Activated CD8-positive, alpha-beta T cell treated with anti-CD3 and anti-CD28 coated beads for 36 hours (primary cell): ENCODE measurements at places on chromosomes 11 and 22. TPM values are rescaled to one million over a fixed set of nuclear protein-coding genes. Genes with fewer than 3 reads are reported as not detected.

The TMPRSS6 gene
- 12.4 TPM for total RNA-seq

- peak; percentile 95 for DNase-seq
These were observed at the start of gene TESMIN for GRCh38 chr11:68751331-68751856. Gene TESMIN, minus strand, starts transcription at chr11:68751520. Its CDS starts 860 bp downstream, at chr11:68750660.

DNA sequence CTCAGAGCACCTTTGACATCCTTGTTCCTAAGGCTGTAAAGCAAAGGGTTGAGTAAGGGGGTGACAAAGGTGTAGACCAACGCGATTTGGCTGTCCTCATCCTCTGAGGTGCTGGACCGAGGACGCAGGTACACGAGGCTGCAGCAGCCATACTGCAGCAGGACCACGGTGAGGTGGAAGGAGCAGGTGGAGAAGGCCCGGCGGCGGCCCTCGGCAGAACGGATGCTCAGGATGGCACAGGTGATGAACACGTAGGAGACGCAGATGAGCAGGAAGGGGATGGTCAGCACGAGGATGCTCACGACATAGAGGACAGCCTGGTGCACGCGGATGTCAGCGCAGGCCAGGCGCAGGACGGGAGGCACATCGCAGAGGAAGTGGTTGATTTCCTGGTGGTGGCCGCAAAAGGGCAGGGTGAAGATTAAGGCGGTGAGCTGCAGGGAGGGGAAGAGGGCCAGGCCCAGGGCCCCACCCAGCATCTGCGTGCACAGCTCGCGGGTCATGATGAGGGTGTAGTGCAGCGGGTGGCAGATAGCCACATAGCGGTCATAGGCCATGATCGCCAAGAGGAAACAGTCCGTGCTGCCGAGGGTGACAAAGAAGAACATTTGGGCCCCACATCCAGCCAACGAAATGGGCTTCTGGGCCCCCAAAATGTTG lies 632 bp downstream of the OR10Q1 start:
- no peak for DNase-seq

- DNase-seq, result peak; percentile 72
These were observed 30.9 kb upstream of the PARVB start for GRCh38 chr22:43993072-43993760.

GRCh38 chr11:128865490-128865889 lies 1.6 kb downstream of the KCNJ1 start:
- no peak for DNase-seq

GRCh38 chr22:19174106-19175025 lies 4.2 kb downstream of the SLC25A1 start:
- no peak for DNase-seq

DNA sequence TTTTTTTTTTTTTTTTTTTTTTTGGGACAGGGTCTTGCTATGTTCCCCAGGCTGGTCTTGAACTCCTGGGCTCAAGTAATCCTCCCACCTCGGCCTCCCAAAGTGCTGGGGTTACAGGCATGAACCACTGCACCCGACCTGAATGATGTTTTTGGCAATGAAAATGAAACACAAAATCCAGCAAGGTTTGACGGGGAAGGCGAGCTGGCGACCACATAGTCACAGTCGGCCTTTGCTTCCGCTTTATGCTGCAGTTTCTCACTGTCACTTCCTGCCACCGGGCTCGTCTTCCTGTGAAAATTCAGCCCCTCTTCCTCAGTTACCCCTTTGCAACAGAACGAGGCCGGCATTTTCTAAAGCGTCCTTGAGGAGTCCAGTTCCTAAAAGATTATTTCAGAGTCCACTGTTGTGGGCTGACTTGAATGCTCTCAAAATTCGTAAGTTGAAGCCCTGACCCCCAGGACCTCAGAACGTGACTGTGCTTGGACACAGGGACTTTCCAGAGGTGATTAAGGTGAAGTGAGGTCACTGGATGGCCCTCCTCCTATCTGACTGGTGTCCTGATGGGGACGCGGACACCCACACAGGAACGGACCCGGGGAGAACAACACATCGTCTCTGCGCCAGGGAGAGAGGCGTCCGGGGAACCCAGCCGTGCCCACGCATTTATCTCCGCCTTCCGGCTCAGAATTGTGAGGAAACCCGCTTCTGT lies 2.9 kb upstream of the BID start:
- DNase-seq, result peak; percentile 87

The AIFM3 gene
- 0.40 TPM for total RNA-seq

DNA sequence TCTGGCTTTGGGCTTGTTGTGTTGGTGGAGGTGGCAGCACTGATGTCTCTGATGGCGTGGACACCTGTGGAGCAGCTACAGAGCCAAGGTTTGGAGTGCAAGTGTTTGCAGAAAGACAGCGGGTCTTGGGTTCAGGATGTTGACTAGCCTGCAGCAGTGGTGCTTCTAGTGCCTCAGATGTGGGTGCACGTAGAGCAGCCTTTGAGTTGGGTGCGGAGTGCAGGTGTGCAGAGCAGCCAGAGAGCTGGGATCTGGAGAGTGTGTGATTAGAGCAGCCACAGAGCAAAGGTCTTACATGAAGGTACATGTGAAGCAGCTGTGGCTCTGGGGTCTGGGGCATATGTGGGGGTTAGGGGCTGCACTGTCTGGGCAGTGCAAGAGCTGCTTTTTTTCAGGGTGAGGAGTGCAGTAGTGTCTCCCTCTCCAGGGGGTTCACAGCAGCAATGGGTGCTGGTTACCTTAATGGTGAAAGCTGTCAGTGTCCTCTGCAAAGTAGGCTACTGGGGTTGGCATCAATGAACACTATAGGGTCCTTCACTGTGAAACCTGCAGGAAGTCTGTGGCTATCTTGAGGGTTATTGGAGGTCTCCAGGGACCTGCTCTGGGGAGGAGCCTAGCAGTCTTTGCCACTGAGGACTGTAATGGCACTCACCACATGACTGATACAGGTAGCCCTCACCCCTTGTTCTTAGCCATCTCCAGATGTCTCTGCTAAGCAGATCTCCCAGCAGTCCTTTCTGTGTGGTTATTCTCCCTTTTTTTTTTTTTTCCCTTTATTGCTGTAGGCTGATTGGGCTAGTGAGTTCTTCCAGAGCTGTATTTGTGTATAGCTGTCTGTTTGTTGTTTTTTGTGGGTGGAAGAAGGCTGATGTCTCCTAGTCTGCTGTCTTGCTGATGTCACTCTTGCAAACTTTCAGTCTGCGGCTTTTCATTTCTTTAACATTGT lies 14.3 kb downstream of the BIRC2 start:
- peak; percentile 27 for DNase-seq

DNA sequence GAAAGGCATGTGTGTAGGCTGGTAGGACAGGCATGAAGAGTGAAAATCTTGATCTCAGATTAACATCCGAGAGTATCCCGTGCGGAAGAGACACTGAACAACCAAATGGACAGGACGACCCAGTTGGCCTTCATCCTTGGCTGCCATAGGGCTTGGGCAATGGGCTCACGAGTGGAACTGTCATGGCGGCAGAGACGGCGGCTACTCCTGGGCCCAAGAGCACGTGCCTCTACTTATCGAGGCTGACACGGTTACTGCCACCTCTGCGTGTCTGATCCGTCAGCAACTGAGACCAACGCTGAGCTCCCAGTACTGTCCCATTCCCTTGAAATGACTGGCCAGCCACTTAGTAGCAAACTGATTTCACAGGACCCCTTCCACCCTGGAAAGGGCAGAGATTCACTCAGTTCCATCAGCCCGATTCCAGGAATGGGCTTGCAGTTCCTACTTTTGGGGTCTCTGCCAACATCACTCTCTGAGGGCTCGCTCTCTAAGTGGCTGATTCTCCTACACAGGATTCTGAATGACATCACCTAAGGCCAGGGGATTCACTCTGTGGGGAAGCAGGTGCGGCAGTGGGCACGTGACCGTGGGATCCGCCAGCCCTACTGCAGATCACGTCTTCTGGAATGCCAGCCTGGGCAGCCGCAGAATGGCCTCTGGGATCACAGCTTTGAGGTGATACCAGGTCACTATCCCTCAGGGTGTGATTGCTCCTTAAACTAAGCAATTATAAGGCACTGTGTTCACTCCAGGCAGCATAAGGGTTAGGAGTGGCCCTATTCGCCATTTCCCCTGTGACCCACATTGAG lies 97.8 kb downstream of the RPS6KA4 start:
- DNase-seq, result no peak

The NCF4 gene
- 2.5 TPM for total RNA-seq

GRCh38 chr22:33227791-33228190 lies 169.6 kb upstream of the SYN3 start:
- DNase-seq, result no peak

GRCh38 chr22:31883989-31884388 lies 60.3 kb upstream of the YWHAH start:
- DNase-seq, result no peak

DNA sequence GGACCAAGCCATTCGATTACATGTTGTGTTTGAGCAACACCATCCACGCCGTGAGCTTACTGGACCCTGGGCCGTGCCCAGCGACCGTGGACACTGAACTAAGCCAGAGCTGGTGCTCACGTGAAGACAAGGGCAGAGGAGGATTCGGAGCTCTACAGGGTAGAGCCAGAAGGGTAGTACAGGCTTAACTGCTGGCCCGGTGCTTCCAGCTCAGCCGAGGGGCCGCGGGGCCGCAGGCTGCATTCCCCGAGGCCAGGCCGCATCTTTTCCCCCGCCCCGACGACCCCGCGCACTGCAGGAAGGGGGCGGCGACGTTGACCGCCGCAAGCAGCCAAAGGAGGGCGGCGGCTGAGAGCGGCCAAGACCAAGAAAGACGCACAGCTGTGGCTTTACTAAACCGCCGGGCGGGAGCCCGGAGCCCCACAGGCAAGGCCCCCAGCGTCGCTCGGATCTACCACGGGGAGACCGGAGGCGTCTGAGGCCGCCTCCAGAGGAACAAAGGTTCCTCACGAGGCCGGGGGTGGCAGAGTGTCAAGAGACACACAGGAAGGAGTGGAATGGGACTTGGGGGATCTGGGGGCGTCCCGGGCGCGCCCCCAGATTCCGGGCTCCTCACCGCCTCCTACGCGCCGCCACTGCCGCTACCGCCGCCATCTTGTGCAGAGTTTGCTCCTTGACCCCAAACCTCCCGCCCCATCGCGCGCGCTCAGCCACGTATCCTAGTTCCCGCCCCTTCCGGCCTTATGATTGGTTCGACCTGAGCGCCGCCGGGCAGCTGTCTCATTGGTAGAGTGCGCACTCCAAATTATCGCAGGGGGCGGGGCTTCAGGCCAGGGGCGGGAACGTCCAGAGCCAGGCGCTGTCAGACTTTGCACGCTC lies at the start of gene GANAB:
Gene GANAB, minus strand, starts transcription at position 668 of the 879 bp plus-strand sequence. Its CDS starts 14 bp downstream, at position 654.
- DNase-seq, result peak; percentile 100

The TEF gene
- total RNA-seq, result 1.4 TPM

The OR6A2 gene
- 0.38 TPM for total RNA-seq

The SCGB1C1 gene
- not detected for total RNA-seq

- DNase-seq, result no peak
These were observed 204.9 kb downstream of the CTTN start for GRCh38 chr11:70603114-70603755.

DNA sequence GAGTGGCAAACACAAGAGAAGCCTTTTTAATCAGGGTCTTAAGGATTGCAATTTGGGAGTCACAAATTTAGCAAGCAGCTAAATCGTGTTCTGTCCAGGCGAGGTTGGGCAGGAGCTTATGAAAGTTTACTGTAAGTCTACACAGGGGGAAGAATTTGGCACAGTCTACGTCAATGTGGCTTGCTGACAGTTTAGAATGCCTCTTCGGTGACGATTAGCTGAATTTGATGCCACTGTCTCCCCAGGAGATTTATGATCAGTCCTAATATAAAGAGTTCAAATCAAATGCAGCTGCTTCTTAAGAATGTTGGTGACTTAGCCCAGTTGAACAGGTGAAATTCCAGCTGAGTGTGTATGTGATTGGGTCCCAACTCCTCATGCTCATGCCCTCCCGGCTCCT lies 114.1 kb upstream of the CLPB start:
- no peak for DNase-seq

GRCh38 chr11:86869966-86870570 lies 69.7 kb downstream of the PRSS23 start:
- peak; percentile 67 for DNase-seq

The NXPE2 gene
- not detected for total RNA-seq

- DNase-seq, result peak; percentile 52
These were observed 2.5 kb downstream of the ROBO3 start for GRCh38 chr11:124867700-124868099.

DNA sequence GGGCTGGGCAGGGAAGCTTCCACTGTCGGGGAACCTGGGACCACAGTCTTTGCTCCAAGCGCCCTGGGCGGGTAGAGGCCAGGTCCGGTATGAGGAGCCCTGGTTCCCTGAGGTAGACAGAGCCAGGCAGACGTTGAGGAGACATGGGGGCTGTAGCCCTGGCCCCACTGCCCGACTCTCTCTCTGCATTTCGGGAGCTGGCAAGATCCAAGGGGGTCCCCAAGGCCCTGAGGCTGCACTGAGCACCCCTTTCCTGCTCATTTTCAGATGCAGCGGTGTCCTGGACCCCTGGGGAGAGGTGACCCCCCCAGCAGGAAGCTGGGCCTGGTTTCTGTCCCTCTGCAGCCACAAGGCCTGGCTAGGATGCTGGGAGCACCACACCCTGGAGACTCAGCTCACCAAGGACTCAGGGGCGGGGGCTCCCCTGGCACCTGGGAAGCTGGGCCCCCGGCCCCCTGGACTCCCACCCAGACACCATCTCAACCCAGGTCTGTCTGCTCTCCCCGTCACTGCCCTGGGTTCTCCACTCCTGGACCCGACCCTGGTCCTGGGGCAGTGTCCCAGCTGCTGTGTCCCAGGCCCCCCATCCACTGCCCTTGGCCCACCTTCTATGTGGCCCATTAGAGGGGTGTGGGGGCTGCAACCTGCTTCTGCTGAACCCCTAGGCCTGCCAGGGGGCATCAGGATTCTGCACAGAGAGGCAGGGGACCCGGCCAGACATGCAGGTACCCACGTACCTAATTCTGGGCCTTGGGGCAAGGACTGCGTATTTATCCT lies 15.0 kb upstream of the MUC6 start:
- no peak for DNase-seq

The GANAB gene
- 217 TPM for total RNA-seq

GRCh38 chr11:93935826-93936225 lies 85.3 kb upstream of the HEPHL1 start:
- DNase-seq, result no peak

GRCh38 chr11:47577460-47578041 lies 1.2 kb downstream of the KBTBD4 start:
- no peak for DNase-seq
